NCI-H510A (cell line): ENCODE measurements at places on chromosomes 1 and 21.

- no peak for DNase-seq
Observed at GRCh38 chr1:223153177-223154119, 10.4 kb upstream of the TLR5 start.

GRCh38 chr1:52238474-52238873, 96.6 kb downstream of the ZFYVE9 start:
- DNase-seq: no peak

GRCh38 chr1:14926818-14927575, 226.6 kb upstream of the TMEM51 start:
- no peak for DNase-seq

GRCh38 chr1:218475275-218475674, 130.1 kb downstream of the TGFB2 start:
- DNase-seq: no peak

DNA sequence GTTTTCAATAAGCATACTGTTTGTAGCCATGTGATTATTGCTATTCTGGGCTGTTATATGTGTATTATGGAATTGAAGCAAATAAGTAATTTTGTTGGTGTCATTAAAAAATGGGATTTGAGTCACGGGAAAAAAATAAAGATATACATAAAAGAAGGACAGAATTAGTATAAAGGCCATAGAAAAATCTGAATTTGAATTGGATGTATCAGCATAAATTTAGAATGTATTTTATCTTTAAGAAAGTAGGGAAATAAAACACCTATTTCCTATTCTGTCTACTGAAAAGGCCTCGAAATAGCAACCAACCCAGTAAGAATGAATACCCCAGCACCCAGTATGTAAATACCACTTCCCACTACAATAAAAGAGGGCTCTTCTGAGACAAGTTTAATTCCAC, 185.9 kb downstream of the SLC45A1 start:
- DNase-seq: no peak

DNA sequence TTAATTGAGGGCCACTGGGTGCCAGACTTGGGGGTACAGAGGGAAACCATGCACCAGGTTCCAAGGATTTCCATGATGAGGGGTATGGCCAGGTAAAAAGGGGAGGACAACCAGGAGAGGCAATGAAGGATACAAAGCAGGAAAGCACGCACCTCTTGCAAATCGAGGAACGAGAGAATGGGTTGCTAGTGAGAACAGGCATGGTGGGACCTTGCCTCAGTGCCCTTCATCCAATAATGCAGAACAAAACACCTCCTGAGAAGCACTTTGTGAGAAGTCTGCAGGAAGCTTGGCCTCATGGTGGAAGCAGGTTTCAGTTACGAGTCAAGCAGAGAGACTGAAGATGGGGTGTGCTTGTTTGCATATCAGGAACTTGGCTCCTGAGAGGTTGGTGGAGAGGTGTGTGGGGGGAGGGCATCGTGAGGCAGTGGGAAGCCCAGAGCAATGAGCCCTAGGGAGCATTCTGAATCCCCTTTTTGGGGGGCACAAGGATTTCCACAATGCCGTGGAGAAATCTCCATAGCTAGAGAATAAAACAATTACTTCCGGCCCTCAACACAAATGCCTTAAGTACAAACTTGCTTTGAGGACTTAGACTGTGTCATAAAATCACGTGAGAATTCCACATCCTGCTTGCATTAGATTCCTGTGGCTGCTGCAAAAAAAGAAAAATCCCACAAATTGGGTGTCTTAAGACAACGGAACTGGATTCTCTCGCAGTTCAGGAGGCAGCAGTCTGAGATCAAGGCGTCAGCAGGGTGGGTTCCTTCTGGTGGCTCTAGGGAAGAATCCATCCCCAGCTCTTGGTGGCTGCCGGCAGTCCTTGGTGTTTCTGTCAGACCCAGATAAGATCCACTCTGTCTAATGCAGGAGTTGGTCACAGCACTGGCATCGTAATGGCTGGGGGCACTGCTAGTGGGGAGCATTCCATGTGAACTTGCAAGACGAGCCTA, 54.9 kb upstream of the BACE2 start:
- no peak for DNase-seq
